D721Med (cell line): ENCODE measurements at places on chromosomes 1 and 21.

- DNase-seq = peak; percentile 77
Observed at GRCh38 chr1:33152685-33153432, 29.0 kb downstream of the TRIM62 start.

- DNase-seq = no peak
Observed at GRCh38 chr1:239493811-239494414, 107.5 kb downstream of the CHRM3 start.

- no peak for DNase-seq
Observed at GRCh38 chr1:160724465-160725242, 13.0 kb upstream of the CD48 start.

GRCh38 chr1:116755066-116755465 is 836 bp downstream of the CD2 start:
- no peak for DNase-seq

DNA sequence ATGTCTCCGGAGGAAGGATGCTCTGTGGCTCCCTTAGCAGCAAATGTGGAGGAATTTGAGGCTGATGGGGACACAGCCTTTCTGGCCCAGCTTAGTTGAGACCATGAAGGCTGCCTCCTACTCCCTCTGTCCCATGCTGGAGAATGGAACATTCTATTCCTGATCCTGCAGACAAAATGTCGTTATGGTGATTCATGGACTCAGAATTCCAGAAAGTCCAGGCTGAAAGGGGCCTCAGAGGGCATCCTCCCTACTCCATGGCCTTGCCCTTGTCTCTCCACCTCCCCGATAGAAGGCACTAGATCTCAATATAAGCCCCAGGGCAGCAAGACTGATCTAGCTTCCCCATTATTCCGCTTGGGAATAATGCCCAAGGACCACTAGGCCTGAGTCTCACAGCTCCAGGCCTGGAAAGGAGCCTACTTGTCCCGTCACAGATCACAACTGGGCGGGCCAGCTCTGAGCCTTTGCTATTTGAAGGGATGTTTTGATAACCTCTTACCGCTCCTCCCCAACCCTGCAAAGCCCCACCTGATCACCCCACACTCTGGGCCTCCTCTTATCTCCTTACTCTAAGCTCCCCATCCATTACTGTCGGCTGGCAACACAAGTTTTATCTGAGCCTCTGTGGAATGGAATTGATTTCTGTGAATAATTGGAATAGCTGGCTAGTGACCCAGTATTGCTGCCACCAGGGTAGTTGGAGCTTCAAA is 52.8 kb upstream of the TRABD2B start:
- no peak for DNase-seq

DNA sequence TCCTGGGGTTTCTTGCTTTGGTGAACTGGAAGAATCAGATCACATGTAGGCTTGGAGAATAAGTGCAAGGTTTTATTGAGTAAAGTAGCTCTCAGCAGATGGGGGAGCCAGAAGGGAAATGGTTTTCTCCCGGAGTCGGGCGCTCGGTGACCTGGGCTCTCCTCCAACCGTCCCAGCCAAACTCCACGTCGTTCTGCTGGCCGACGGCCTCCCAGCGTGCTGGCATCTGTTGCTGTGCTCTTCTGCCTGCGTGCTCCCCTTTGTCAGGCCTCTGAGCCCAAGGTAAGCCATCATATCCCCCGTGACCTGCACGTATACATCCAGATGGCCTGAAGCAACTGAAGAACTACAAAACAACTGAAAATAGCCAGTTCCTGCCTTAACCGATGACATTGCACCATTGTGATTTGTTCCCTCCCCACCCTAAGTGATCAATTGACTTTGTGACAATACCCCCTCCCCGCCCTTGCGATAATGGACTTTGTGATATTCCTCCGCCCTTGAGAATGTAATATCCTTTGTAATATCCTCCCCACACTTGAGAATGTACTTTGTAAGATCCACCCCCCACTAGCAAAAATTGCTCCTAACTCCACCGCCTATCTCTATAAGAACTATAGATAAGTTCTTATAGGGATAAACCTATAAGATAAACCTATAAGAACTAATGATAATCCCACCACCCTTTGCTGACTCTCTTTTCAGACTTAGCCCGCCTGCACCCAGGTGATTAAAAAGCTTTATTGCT is 88.3 kb downstream of the SMYD3 start:
- DNase-seq = no peak

DNA sequence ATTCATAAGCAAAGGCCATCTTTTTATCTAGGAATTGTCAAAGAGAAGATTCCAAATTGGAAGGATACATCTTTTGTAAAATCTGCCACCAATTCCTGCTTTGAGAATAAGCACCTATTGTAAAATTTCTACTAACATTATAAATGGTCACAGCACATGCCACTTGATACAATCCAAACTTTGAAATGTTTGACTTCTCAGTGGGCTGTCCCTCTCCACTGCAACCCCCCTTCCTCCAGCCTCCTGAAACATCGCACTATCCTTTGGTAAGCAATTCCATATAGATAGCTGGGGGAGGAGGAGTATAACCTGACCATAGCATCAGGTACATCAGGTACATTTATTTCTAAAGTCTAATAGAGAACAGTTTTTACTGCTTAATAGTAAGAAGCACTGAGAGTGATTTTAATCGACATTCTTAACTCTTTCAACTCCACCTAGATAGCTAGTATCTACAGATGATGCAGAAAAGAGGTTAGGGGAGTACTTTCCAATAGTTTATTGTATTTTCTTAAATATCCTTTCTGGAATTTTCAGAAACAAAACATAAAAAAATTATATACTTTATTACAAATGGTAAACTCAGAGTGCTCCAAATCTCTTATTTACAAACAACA is 2.9 kb downstream of the JUN start:
- no peak for DNase-seq

- no peak for DNase-seq
Observed at GRCh38 chr1:98940069-98940721, 64.5 kb downstream of the PLPPR5 start.

DNA sequence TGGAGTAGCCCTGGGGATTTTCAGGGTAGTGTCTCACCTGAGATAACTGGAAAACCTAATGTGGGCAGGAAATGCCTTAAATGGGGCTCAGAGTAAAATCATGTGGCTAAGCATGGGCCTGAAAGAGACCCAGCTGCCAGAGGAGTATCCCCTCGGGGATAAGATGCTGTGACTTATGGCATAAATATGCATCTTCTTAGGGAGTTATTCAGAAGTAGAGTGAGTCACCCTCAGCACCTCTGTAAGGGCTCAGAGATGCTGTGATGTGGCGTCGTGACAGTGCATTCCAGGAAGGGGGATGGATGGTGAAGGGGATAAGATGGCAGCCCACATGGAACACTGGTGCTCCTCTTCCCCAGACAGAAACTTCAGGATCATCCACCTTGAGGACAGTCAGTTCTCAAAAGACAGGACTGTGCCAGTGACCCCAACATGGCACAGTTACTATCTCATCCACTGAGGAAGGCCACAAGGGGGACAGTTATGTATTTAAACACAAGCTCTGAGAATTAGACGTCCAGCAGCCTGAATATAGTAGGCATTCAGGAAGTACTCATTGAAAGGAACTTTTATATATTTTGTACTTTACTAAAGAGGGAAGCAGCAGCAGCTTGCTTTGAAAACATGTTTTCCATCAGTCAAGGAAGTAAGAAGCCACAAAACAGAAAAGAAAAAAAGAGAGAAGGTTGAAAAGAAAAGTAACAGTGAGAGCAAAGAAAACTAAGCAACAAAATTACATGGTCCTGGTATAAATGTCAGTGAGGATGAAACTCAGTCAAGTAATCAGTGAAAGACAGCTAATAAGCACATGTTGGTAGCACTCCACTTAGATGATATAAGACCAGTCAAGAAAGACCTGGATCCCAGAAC is 8.3 kb downstream of the IL24 start:
- DNase-seq = no peak

- DNase-seq = no peak
Observed at GRCh38 chr1:207051191-207051943, at the start of gene YOD1. Gene YOD1, minus strand, starts transcription at chr1:207051208. Its CDS starts 178 bp downstream, at chr1:207051030.

GRCh38 chr1:169970114-169970513 is 76.4 kb upstream of the SCYL3 start:
- no peak for DNase-seq

GRCh38 chr1:173210716-173211231 is 3.6 kb upstream of the TNFSF4 start:
- DNase-seq = no peak

DNA sequence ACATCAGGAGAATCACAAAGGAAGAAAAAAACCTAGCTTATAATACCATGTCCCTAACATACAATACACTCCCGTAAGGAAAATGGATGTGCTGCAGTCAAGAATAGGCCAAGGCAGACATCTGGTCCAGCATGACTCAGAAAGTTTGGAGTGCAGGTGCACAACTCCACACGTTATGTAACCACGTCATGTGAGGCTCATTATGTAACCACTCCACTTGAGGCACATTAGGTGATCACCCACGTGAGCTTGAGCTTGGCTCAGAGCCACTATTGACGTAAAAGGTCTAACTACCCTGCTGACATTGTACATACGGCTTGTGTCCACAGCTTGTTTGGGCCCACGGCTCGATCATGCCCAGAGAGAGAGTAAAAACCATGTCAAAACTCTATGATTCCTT is 99.8 kb upstream of the C1orf21 start:
- no peak for DNase-seq

DNA sequence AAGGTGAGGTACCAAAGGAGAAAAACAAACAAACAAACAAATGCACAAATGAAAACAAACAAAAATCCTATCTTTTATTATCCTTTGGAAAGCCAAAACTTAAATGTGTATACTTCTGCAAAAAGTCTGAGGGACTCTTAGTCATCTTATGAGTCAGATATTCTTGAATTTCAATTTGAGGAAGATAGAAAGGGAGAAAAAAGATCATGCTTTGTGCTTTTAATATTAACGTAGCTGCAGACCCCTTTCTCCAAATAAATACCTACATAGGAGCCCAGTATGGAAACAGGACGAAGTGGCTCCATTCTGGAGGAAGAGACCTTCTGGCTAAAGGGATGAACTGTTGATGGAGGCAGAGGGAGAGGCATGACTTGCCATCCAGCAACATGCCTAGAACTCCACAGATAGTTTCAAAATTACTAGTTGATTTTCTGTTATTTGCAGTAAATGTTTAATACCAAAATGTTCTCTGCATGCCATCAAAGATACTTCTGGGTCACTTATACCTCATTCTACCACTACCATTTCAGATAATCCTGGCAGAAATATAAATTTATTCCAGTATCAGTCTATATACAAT is 25.4 kb downstream of the NUP210L start:
- no peak for DNase-seq

GRCh38 chr1:85203573-85204171 is 2.9 kb upstream of the SYDE2 start:
- no peak for DNase-seq

- DNase-seq = no peak
Observed at GRCh38 chr1:87327376-87328271, 1.1 kb upstream of the LMO4 start.

GRCh38 chr1:204623894-204624361 is 61.6 kb downstream of the LRRN2 start:
- DNase-seq = no peak

DNA sequence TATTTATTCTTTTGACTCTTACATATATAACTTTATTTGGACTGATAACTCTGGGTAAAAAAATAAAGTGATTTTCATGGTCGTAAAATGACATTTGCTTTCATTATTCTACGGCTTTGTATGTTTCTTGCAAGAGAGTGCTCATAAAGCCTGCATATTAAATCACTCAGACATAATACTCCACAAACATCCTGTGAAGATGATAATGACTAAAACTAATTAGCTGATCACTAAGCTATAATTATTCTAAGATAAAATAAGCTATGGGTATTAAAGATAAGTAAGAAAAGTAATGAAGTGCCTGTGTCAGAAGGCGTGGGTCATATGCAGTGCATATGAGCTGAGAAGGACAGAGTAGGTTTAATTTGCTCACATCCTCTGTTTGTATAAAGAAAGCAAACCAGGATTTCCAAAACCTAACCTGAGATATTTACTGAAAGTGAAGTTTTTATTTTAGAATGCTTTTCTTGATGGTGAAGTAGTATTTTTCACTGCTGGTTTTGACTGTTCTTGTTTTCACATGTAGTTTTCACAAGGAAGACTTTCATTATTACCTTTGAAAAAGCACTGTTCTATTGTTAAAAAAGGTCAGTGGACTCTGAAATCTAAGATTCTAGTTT is 278.8 kb downstream of the AMY1C start:
- DNase-seq = no peak

- DNase-seq = no peak
Observed at GRCh38 chr1:33927721-33928120, 63.8 kb downstream of the HMGB4 start.

DNA sequence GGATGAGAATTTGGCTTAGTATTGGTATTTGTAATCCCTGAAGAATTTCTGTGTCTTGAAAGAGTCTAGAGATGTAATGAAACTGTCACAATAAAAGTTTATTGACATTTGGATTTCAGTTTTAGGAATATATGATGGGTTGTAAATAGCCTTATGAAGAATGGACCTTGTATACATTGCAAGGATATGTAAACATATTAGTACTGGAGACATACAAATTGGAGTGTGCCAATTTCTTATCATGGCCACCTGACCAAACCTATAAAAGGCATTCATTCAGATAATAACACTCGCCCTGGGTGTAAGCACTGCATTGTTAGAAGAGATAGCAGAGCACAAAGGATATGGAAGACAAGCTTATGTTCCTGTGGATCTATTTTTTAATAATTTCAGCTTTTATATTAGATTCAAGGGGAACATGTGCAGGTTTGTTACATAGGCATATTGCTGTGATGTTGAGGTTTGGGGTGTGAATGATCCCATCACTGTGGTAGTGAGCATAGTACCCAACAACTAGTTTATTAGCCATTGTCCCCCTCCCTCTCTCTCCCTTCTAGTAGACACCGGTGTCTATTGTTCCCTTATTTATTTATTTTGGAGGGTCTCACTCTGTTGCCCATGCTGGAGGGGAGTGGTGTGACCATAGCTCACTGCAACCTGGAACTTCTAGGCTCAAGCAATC is 8.6 kb downstream of the S1PR1 start:
- DNase-seq = no peak

- no peak for DNase-seq
Observed at GRCh38 chr1:17314491-17314971, 6.5 kb downstream of the PADI4 start.

GRCh38 chr21:44414291-44415072 is 40.8 kb upstream of the LRRC3 start:
- DNase-seq = no peak

DNA sequence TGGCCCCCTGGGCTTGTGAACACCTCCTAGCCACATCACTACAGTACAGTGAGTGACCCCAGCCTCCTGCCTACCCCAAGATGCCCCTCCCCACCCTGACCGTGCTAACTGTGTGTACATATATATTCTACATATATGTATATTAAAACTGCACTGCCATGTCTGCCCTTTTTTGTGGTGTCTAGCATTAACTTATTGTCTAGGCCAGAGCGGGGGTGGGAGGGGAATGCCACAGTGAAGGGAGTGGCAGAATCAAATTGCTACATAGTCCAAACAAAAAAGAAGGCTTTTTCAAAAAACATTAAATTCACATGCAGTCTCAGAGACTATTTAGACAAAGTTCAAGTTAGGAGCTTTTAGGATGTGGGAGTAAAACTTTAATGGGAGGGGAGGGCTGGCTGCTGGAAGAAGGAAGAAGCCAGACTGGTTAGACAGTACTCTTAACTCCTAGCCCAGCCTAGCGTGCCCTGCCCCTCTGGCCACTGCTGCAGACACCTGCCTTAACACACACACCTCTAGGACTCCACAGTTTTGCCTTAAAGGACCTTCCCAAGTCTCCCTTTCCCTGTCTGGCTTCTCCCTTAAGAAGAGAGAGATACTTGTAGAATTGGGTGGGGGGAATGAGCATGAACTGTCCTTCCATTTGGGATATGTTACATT is 9.4 kb downstream of the PEA15 start:
- DNase-seq = no peak

GRCh38 chr1:29752141-29752540 is 515.8 kb downstream of the PTPRU start:
- DNase-seq = no peak

GRCh38 chr21:32674731-32675130 is 53.1 kb downstream of the SYNJ1 start:
- DNase-seq = no peak
